ENCODE measurements at places on chromosomes 7 and 10. TPM values are rescaled to one million over a fixed set of nuclear protein-coding genes. Genes with fewer than 3 reads are reported as not detected.

PTPN20 gene
- total RNA-seq, result not detected

TCAF2 gene
- total RNA-seq, result 4.4 TPM

CCL26 gene
- total RNA-seq, result 0.88 TPM

DDC gene
- total RNA-seq, result 0.19 TPM

AOAH gene
- not detected for total RNA-seq

COL13A1 gene
- 59.4 TPM for total RNA-seq

FAM237B gene
- not detected for total RNA-seq

ANXA8L1 gene
- total RNA-seq, result not detected

VAX1 gene
- 0.41 TPM for total RNA-seq

GPR85 gene
- total RNA-seq, result 0.83 TPM

GALNT17 gene
- total RNA-seq, result not detected

EGR2 gene
- total RNA-seq, result 0.34 TPM

CRPPA gene
- 1.5 TPM for total RNA-seq

HOGA1 gene
- 1.9 TPM for total RNA-seq

NPY4R2 gene
- total RNA-seq, result not detected

TMEM236 gene
- total RNA-seq, result not detected

ZDHHC6 gene
- total RNA-seq, result 15.8 TPM
